ENCODE measurements at places on chromosomes 1 and 21.

DNA sequence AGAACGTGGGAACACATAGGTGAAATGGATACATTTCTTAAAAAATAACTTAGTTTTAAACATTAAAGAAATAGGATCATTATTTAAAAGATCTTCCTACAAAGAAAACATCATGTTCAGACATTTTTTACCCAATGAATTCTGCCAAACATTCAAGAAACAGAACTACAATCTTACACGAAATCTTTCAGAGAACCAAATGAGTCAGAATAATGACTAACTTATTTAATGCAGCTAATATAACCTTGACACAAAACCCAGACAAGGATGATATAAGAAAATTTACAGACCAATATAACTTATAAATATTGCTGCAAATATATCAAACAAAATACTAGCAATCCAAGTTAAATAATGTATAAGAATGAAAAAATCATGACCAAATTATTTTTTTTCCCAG lies 220.1 kb upstream of the KCNK2 start:
- no peak for DNase-seq

GRCh38 chr21:38649120-38649519 lies 150.8 kb upstream of the ERG start:
- no peak for DNase-seq

DNA sequence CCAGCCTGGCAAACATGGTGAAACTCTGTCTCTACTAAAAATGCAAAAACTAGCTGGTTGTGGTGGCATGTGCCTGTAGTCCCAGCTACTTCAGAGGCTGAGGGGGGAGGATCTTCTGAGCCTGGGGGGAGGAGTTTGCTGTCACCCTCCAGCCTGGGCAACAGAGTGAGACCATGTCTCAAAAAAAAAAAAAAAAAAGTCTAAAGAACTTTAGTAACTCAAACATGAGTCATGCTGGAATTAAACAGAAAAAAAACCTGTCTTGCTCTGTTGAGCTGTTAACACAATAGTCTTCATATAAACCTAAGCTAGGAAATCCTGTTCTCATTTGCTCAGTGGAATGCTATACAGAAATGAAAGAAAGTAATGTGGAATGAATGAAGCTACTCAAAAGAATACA lies 16.7 kb upstream of the DISP1 start:
- DNase-seq, result no peak

- peak; percentile 91 for DNase-seq
These were observed 853.5 kb upstream of the TMPRSS15 start for GRCh38 chr21:19256934-19257660.

GRCh38 chr1:9240914-9241820 lies 6.6 kb downstream of the H6PD start:
- no peak for DNase-seq

DNA sequence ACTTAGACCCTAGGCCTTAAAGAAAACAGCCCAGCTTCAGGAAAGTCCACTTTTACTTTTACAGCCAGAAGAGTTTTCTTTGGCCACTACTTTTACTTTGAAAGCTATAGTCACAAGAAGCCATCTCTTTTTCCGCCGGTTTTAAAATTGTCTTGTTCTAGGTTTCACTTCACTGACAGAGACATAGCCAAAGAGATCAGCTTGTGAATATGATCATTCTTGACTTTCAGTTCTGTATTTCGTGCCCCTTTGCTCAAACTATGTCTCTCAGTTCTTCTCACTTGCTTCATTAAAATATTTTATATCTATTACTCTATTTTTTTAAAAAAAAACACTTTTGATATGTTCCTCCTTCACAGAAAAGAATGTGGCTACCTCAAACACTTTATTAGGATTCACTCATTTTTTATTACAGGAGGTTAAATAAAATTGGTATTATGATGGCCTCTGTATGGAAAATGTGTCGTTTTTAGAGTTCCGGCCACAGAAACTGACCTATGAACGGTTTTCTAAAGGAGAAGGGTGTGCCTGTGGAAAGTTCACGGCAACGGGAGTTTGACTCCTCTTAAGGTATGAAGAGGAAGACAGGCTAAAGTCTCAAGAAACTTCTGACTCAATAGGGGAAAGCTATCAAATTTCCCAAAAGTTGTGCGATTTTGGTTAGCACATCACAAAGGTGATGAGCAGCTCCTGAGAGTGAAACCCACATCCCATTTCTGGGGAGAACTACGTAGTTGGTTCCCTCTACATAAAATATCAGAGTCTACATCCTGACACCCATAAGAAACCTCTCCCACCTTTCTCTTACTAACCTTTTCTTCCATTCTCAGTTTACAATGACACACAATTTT lies 1.2 kb downstream of the MCOLN2 start:
- DNase-seq, result no peak

- no peak for DNase-seq
These were observed 1.3 kb downstream of the TMEM269 start for GRCh38 chr1:42786097-42786496.

DNA sequence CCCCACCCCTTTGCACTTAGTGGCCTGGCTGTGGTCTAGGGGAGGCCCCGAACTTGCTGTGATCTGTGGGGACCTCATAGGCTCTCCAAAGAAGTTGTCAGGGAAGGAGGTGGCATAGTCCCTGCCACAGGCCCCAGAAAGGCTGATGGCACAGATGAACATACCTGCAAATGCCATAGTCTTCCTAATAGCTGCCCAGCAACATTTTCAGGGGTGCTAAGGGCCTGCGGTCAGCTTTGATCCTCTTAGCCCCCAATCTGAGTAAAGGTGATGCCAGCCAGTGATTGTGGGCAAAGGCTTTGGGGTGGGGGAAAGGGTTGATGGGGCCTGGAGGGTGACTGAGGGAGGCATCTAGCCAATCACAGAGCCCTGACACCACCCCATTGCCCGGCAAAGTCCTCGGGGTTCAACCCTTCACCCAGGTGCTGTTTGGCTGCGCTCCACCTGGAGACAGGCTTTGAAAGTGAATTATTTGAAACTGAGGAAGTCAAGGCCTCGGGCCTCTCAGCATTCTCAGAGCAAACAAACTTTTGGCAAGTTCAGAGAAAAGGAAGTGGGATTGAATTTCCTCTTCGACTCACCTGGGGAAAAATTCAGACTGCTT lies 35.8 kb downstream of the PAX7 start:
- no peak for DNase-seq

DNA sequence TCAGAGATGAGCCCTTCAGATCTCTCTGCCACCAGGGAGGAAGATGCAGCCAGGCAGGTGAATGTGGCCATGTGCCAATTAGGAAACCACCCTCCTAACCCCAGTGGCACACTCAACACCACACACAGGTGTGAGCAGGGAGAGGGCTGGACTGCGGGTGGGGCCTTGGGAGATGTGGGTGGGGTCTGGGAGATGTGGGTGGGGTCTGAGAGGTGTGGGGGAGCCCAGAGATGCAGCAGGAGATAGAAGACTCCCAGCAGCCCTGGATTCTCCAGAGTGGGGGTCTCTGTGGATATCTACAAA lies 43.2 kb upstream of the COL6A1 start:
- no peak for DNase-seq

GRCh38 chr1:209630383-209631225 lies 21.6 kb downstream of the LAMB3 start:
- no peak for DNase-seq

GRCh38 chr1:68151690-68152089 lies 80.6 kb downstream of the WLS start:
- DNase-seq, result no peak

- no peak for DNase-seq
These were observed 537.5 kb downstream of the LTN1 start for GRCh38 chr21:28455253-28455600.

DNA sequence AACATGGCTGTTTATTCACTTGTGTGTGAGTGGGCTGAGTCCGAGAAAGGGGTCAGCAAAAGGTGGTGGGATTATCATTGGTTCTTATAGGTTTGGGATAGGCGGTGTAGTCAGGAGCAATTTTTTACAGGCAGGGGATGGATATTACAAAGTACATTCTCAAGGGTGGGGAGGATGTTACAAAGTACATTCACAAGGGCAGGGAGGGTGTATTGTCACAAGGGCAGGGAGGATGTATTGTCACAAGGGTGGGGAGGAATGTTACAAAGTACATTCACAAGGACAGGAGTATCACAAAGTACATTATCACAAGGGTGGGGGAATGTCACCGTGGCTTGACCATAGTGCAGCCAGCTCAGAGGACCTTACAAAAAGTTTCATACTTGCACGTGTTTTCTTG lies 31.1 kb upstream of the ITLN2 start:
- DNase-seq, result no peak

- DNase-seq, result no peak
These were observed 44.3 kb downstream of the CDC14A start for GRCh38 chr1:100396651-100397050.

DNA sequence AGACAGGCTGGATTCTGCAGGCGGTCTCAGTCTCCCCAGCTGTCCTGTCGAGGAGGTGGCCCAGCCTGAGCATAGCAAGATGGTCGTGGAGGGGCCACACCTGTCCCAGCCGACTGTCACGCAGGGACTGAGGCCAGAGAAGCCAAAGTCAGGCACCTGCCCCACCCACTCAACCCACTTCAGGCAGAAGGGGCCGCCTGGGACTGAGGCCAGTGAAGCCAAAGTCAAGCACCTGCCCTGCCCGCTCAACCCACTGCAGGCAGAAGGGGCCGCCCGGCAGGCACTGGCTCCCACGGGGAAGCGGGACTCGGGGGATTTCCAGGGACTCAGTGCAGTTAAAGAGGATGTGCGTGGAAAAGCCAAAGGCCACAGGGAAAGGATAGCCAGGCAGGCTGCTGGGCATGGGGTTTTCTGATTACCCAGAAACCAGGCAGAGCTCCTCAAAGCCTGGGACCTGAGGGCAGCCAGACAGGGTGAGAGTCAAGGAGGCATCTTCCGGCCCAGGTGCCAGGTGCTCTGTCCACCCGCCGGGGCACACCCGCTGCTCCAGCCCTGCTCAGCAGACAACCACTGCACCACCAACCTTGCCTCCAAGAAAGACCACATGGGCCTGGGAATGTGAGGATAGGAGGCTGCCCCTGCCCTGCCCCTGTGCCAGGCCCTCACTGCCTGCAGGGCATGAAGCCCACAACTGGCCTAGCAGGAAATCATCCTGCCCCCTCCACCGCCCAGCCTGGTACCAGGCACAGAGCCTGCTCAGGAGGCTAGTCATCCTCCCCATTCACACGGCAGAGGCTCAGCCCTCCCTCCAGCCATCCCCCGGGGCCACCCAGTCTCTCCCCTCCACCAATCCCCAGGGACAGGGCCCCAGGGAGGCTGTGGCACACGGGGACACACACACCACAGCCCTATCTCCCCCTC lies 41.0 kb downstream of the MEGF6 start:
- DNase-seq, result no peak

DNA sequence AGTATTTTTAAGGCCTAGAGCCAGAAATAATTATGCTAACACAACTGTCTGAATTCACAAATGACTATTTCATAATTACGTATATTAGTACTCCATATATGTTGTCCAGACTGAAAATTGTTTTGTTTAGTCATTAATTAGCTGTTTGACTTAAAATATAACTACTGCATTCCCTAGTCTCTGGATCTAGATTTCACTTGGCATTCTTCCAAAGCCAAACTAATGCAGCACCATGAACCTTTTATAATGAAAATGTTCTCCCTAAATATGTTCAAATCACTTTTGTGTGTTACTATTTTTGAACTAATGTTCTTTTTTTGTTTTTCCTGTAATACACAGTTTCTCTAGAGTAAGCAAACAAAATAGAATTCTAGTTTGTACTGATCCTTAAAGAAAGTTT lies 46.1 kb downstream of the CAMTA1 start:
- DNase-seq, result no peak

DNA sequence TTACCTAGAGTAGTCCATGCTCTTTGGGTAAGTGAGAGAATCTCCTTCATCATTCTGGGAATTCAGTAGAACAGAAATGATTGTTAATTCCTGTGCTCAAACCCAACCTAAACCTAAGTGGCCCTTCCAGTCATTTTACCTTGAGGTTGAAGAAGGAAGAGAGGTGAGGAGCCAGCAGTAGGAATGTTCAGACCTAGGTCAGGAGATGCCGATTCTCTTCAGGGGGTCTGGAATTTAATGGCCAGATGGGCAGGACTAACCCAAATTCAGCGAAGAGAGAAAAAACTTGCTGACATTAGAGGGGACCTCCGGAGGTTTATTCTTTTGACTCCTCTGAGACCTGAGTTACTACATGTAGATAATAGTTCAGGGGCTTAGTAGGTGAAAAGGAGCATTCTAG lies 16.5 kb upstream of the OR2B11 start:
- no peak for DNase-seq

- peak; percentile 88 for DNase-seq
These were observed 2.0 kb downstream of the S100A6 start for GRCh38 chr1:153533689-153534201.

GRCh38 chr1:191634801-191635508 lies 523.3 kb upstream of the RGS18 start:
- DNase-seq, result peak; percentile 12

- DNase-seq, result no peak
These were observed 242.8 kb downstream of the DISC1 start for GRCh38 chr1:231869364-231869763.

DNA sequence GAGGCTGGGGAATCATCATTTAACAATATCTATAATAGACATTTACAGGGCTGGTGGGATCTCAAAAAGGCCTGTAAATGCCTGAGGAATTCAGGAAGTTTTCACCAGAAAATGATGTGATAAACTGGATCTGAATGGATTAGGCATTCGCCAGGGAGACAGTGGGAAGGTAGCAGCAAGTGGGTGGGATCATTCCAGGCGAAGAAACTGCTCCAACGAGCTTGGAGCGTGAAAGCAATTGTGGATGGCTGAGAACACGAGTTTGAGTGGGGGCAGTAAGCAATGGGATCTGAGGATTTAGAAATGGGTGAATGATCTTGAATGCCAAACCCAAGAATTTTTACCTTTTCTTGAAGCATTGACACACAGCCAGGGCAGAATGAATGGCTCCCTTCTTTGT lies 8.9 kb upstream of the NDUFS5 start:
- no peak for DNase-seq

DNA sequence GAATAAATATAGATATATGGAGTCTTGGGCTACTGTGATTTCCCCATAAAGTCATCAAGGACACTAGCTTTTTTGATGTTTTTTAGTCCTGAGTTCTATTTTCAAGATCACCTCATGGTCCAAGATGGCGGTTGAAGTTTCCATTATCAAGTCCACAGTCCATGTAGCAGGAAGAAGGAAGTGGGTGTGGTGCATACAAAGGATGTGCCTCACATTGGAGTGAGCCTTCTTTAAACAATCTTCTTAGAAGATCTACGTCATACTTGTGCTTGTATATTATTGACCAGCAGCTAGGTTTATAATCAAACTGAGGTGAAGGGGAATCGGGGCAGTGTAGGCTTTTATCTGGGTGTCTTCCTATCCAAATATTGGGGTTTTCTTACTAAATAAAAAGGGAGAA lies 93.4 kb downstream of the FGGY start:
- DNase-seq, result no peak

DNA sequence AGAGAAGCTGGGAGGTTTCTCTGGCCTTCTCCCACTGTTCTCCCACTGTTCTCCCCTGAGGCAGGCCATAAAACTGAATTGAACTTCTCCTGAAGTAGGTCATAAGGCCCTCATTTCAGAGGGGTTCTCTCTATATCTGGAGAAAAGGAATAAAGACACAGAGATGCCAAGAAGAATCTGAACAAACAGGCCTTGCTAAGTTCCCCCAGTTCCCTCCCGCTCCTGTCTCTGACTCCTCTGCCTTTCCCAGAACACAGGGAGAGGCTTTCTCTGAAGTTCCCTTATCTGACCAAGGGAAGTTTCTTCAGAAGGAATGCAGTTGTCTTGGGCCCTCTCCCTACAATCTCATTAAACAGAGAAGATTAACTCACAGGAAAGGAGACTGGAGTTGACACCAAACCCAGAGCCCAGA lies 83.4 kb downstream of the SLC16A1 start:
- no peak for DNase-seq

GRCh38 chr1:66050123-66050522 lies 257.4 kb downstream of the PDE4B start:
- no peak for DNase-seq
